Adipocyte (in vitro differentiated cells): ENCODE measurements at places on chromosomes 3 and 15.

- peak; percentile 41 for DNase-seq
These were observed 95.7 kb upstream of the AGTR1 start for GRCh38 chr3:148601766-148602685.

DNA sequence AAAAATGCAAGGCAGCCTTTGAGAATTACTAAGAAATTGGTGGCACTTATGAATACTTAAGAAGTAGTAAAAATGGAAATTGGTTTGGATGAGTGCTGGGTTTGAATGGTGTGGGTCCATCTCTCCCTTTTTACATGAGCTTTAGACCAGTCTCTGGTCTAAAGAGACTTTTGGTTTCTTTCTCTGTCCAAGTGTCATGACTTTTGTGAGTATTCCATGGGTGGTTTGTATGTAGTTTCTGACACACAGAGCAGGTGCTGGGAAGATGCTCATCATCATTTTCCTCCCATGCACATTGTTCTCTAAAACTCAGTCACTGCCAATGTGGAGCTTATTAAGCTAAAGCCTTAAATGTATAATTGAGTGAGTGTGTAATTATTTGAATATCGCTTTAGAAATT, 63.5 kb downstream of the KAT2B start:
- DNase-seq = no peak

DNA sequence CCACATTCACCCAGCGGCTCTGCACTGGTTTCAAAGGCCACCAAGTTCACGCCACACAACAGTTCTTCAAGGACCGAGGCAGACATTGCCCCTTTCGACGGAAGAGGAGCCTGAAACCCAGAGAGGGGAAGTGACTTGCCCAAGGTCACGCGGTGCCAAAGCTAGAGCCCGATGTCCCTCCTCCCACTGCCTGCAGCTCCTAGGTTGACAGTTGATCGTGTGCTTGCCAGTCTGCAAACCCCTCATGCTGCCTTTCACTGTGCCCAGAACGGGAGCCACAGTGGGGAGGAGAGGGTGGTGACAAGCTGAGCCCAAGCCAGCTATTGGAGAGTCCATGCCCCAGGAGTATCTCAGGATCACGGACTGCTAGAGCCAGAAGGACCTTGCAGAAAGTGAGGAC, 230.9 kb downstream of the XXYLT1 start:
- DNase-seq = no peak

DNA sequence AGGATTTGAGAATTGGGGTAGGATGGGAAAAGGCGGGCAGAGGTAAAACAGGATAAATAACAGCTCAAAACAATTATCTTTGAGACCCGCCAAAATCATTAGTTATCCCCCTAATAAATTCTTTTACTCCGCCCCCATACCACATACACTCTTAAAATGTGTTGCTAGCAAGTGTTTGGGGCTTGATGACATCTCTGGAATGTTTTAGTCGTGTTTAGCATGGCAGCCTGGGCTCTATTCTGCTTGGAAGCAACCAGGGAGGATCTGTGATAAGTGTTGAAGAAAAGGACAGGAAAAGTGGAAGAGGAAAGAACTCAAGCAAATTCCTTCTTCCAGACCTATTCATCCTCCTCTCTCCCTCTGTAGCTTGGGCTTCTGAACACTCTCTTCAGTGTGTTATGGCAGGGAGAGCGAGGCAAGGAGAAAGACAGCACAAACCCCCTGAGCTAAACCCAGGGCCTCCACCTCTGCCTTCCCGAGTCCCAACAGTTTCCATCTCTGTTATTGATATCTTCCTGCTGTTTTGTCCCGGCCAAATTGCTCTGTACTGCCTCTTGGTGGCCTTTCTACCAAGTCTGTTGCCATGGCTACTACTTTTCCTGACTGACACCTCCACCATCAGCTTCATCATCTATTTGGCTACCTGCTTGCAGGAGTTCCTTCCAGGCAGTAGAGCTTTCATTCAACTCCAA, 135.8 kb downstream of the RPL22L1 start:
- DNase-seq = no peak

GRCh38 chr3:122890720-122891220, 95.9 kb downstream of the SLC49A4 start:
- no peak for DNase-seq
